Stimulated activated CD4-positive, alpha-beta T cell treated with anti-CD3 and anti-CD28 coated beads, Interleukin-15, amount 100 ng/mL, for 48 hours (primary cell): ENCODE measurements at places on chromosomes 16 and 17.

DNA sequence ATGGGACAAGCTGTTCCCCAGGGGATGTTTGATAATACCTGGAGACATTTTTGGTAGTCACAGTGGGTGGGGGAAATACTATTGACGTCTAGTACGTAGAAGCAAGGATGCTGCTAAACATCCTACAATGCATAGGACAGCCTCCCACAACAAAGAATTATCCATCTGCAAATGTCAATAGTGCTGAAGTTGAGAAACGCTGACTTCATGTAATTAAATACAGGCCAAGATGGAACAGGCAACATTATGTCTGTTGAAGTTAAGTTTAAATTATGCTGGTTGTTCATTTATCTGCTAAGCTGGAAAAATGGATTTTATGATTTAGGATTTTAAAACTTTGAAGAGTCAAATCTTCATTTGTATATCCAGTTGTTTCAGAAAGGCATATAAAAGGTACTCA is 341.2 kb upstream of the DYNLRB2 start:
- DNase-seq, result no peak

DNA sequence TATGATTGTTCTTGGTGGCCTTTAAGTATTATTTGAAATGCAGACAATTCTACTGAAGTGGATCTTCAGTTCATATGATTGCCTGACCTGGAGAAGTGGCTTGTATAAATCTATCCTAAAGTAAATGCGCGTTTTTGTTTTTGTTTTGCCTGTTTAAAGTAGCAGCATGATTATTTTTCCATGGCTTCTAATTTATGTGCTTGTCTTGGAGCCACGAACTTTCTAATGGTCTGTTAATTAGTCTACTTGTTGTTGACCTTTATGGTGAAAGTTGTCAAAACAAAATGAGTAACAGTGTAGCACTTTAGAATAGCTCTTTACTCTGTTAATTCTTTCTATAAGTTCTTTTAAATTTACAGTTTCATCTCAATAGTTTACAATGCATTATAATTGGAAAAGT is 1.7 kb downstream of the PRKAR1A start:
- no peak for DNase-seq

DNA sequence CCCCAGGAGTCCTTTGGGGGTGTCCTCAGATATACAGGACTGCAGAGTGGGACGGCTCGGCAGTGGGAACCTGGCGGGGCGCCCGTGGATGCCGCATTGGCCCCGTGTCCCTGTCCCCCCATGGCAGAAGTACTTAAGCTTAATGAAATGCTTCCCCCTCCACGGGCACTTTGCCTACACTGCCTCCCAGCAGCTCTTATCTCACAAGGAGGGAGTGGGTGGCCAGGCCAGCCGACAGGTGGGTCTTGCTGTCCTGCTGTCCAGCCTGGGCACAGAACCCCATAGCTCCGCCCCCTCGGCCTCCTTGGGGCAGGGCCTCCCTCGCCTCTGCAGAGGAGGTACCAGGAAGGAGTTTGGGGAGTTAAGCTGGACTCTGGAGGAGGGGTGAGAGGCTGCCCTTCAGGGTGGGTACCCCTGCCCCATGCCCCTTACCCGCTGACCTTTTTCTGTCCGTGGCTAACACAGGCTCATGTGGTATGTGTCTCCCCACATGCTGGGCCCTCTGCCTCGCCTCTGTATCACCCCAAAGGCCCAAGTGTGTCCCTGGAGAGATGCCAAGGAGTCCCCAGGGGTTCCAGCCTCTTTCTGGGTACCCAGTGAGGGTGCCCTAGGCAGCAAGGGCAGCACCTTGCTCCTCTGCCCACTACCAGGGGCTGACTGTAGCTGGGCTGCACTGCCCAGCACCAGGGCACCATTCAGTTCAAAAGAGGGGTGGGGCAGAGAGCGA is 8.7 kb downstream of the THRA start:
- DNase-seq, result no peak

- no peak for DNase-seq
Measured at GRCh38 chr16:50901062-50901461, 159.2 kb downstream of the CYLD start.

GRCh38 chr17:48575066-48575582 is 3.0 kb downstream of the HOXB4 start:
- DNase-seq, result no peak

GRCh38 chr17:10421900-10422542 is at the start of gene MYH8:
Gene MYH8 (minus strand): TSS chr17:10421950. CDS start chr17:10420227, 1,723 bp downstream.
- no peak for DNase-seq

DNA sequence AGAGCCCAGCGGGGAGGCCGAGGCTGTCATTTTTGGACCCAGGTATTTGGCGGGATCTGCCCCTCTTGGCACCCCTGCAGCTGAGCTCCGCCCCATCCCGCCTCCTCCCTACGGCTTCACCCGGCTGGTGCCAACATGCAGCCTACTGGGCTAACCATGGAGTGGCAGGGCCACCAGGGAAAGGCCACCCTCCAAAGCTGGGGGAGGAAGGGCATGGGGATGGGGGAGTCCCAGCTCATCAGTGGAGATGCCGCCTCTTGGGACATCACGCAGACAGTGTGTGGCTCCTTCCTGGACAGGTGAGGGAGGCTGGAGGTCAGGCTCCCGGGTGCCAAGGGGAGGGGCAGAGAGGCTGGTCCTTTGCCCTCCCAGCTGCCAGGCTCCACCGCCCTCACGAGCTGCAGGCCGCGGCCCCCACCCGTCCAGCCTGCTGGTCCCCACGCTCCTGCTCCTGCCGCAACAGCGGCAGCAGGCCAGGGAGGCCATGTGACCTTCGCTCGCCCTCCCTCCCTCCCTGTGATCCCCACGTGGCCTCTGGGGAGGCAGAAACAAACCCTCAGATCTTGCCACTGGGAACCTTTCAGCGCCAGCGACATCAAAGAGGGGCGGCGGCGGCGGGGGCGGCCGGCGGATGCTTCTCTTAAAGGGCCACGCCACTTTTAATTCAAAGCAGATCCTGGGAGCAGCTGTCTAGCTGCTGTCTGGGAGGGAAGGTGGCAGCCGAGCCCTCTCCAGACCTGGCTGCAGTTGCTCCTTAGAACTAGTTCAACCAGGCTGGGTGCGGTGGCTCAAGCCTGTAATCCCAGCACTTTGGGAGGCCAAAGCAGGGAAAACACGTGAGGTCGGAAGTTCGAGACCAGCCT is 6.8 kb upstream of the NOTUM start:
- DNase-seq, result peak; percentile 87

DNA sequence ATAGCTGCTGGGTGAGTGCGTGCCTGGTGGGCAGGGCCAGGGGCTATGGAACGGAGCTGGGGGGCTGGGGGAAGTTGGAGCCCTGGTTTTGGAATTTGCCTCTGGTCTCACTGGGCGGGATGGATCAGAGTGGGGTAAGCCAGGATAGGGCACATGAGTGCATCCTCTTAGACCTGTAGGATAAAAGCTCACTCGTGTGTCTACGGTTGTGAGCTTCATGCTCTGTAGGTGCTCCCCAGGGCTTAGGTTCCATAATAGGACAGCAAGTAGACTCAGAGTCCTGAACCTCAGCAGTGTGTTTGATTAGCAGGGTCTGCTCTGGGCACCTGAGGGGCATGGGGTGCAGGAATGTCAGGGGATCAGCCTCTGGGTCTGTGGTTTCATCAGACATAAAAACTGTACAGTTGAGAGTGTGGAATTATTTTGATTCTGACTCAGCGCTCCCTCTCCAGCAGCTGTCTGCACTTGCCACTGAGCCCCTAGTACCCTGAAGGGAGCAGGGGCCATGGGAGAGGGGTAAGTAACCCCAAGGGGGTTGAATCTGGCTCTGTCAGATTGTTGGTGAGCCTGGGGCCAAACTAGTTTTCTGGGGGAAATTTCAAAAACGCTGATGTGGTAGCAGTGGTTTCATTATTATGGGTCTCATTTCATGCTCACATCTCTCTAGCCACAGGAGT is 84.2 kb upstream of the LGALS9 start:
- DNase-seq, result no peak

DNA sequence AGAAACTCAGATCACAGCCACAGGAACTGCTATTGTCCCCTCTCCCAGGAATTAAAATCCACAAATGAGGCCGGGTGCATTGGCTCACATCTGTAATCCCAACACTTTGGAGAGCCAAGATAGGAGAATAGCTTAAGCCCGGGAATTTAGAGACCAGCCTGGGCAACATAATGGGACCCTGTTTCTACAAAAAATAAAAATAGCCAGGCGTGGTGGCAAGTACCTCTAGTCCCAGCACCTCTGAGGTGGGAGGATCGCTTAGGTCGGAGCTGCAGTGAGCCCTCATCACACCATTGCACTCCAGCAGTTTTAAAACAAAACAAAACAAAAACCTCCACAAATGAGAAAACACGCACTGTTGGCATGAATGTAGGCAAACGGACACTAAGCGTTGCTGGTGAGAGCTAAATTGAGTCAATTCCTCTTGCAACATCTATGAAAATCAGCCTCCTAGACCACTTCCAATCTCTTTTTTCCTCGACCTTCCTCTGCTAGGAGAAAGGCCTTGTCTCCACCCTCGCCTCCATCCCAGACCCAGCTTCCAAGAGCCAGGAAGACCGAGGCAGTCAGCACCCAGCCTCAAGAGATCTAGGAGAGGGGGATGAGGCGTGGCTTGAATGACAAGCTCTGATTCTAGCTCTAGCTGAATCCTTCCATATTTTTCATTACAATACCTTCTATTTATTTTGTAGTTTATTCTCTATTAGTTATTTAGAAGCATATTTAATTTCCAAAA is 14.8 kb downstream of the TLE7 start:
- DNase-seq, result no peak

- DNase-seq, result peak; percentile 77
Measured at GRCh38 chr16:525520-526180, 1.9 kb upstream of the CAPN15 start.

DNA sequence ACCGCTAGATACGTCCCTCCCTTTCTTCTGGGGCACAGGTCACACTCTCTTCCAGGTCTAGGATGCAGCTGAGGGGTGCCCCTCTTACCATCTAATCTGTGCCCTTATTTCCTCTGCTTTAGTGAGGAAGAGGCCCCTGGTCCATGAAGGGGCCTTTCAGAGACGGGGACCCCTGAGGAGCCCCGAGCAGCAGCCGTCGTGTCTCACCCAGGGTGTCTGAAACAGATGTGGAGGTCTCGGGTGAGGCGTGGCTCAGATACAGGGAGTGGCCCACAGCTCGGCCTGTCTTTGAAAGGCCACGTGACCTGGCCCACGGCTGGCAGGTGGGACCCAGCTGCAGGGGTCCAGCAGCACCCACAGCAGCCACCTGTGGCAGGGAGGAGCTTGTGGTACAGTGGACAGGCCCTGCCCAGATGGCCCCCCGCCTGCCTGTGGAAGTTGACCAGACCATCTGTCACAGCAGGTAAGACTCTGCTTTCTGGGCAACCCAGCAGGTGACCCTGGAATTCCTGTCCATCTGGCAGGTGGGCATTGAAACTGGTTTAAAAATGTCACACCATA is 15.6 kb downstream of the SCGB1C2 start:
- DNase-seq, result no peak

- DNase-seq, result no peak
Measured at GRCh38 chr17:75115555-75115954, 5.8 kb downstream of the ARMC7 start.

DNA sequence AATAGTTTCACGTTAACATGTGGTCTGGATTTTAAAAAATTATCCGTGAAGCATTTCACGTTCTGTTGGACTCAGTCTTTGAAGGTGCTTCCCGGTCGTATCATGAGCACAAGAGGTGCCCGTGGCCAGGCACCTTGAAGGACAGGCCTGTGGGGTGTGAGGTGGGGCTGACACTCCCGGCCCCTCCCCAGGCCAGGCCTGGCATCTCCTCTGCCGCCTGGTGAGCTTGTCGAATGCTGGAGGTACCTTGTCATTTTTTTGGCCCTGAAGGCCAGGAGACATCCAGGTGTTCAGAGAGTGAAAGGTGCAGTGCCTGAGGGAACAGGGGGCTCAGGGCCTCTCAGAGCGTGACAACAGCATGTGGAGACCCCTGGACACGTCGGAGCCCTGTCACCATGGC is 11.7 kb downstream of the ZNF469 start:
- DNase-seq, result no peak

DNA sequence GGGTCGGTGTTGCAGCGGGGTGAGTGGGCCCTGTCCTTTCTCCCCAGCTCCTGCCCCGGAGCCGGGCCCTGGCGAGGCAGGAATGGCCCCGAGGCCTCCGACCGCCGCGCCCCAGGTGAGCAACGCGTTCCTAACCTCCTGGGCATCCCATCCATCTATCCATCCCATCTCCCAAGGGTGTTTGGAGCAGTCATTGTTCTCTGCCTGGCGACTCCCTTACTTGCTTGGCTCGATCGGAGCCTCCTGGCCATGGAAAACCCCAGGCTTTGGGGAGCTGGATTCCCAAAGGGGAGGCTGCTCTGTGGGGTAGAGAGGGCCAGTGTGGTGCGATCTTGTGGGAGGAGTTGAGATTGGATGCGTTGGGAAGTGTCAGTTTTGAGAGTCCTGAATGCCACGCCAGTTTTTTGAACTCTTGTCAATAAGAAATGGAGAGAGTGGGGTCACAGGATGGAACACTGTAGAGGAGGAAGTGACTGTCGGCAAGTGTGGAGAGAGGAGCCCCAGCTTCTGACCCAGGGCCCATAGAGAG is 684 bp downstream of the ZFP90 start:
- DNase-seq, result peak; percentile 9

- DNase-seq, result no peak
Measured at GRCh38 chr17:71548540-71549190, 572.2 kb upstream of the SOX9 start.

DNA sequence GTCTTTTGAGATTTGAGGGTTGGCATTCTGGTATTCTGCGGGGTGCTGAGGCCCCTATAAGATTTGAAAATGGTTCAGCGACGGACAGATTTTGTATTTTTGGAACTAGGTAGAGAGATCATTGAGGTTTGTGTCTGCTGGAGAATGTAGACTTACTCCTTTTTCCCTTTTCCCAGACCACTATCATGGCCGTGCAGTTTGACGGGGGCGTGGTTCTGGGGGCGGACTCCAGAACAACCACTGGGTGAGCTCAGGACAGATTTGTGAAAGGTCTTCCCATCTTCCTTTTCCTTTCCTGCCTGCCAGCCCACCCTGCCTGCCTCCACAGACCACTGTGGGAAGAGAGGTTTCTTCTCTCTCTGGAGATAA is 572 bp downstream of the PSMB6 start:
- DNase-seq, result no peak
